ENCODE measurements at places on chromosomes 5 and 9.

GRCh38 chr5:111741278-111741677, 15.7 kb downstream of the NREP start:
- peak; percentile 65 for DNase-seq

DNA sequence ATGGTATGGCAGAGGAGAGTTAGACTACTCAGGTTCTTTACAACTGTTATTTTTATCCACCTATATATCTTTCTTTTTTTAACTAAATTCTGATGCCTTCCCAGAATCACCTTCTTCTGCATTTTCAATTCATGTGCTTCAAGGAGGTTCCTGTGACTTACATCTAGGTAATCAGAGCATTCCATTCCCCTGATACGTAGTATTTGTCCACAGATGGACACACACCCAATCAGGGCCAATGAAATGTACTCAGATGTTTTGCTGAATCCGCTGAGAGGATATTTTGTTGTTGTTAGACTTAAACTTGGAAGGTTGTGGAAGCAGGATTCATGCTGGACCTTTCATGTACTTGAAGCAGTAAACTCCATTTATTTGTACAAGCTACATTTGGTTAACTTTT, 159.4 kb upstream of the FER start:
- no peak for DNase-seq

GRCh38 chr9:9921805-9922204, 691.0 kb downstream of the PTPRD start:
- no peak for DNase-seq

DNA sequence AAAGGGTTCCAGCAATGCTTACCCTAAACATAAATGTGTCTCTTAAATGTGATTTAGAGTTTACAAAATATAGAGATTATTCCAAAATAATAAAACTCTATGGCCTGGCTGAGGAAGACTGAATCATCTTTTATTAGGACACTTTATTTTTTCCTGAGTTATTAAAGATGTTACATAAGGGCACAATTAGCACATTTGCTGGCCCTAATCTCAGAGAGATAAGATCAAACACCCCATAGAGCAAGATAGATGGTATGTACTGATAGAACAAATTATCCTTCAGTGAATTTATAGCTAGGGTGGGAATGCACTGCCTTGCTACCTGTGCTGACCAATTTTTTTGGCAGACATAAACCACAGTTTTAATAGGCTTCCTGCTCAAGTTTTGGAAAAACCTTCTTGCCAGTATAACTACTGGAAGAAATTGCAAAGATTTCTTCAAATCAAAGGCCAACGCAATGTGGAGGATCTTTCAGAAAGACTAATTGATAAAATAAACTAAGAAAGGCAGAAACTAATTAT, 367.1 kb upstream of the MPDZ start:
- DNase-seq: no peak

- peak; percentile 80 for DNase-seq
These were observed 87.7 kb downstream of the AUH start for GRCh38 chr9:91273853-91274552.

DNA sequence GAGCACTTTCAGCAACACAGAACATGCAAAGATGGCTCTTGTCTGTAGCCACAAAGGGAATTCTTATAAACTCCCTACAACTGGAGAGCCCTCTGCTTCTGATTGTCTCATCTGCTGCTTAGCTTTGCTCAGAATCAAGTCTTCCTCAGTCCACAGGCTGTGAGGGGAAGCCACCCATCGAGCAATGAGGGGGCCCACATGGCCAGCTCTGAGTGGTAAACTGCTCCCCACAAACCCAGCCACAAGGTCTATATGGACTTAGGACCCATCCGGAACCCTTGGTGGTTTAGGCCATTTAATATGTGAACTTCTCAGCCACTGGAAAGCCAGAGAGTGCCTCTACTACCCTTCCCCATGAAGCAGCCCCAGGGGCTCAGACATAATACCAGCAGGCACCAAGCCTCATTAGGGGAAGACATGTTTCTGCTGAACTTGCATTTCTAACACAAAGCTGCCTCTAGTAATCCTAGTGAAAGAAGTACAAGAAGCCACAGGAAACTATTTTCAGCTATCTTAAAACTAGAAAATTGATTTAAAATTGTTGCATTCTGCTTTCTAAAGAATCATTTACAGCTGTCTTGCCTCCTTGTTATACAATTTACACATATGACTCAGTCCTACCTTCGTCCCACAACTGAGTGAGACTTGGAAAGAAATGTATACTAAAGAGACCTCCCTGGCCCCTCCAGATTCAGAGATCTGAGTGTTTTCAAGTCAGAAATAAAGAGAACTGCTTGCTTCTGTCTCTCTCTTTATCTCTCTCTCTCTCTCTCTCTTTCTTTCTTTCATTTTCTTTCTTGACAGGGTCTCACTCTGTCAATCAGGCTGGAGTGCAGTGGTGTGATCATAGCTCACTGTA, 90.2 kb downstream of the ESM1 start:
- DNase-seq: peak; percentile 10

- DNase-seq: no peak
These were observed 50.4 kb upstream of the MVB12B start for GRCh38 chr9:126276056-126276728.

- no peak for DNase-seq
These were observed 554.0 kb downstream of the BNC2 start for GRCh38 chr9:16316456-16316855.

GRCh38 chr5:64622991-64623390, 67.3 kb upstream of the SHISAL2B start:
- no peak for DNase-seq

GRCh38 chr5:126741361-126741760, 35.6 kb upstream of the LMNB1 start:
- no peak for DNase-seq

- no peak for DNase-seq
These were observed 48.4 kb downstream of the ACTBL2 start for GRCh38 chr5:57434227-57434640.

DNA sequence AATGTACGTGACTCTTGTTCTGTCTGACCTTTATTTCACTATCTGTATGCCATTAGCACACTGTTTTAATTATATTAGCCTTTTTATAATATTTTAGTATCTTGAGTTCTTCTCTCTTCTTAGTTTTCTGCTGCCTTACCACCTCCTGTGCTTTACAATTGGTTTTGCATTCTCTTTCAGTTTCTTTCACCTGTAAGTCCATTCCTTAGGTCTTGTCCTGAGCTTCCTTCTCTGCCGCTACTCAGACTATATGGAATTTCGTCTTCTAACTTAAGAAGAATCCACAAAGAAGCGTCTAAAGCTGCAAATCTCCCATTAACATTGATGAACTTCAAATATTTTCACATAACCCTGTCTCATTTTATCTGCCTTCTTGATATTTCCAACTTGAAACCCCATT, 642.9 kb downstream of the MAT2B start:
- no peak for DNase-seq

DNA sequence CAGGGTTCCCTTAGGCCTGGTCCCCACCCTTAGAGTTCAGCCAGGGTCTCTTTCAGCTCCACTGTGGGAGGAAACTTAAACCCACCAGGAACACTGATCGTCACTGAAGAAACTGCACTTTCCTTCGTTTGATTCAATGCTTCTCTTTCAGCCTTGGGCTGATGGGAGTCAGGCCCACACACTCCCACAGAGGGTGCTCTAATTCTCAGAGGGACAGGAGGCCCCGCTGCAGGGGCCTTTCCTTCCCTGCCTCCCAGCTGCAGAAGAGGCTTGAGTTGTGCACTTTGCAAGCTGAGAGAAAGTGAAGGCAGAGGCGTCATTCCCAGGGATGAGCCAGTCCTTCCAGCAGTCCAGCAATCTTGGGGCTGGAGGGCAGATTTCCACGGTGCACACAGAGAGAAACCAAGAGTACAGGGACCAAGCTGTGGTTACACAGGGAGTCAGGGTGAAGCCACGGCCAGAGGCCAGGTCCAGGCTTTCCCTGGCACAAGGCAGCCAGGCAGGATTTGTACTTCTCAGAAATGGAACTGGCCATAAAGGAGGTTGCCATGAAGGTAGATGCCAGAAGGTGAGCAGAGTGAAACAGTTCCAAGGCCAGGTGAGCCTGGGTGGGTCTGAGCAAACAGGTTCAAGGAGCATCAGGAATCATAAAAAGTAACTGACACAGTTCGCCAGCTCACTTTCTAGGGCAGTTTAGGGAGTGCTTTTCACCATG, 10.4 kb upstream of the GLIPR2 start:
- no peak for DNase-seq

DNA sequence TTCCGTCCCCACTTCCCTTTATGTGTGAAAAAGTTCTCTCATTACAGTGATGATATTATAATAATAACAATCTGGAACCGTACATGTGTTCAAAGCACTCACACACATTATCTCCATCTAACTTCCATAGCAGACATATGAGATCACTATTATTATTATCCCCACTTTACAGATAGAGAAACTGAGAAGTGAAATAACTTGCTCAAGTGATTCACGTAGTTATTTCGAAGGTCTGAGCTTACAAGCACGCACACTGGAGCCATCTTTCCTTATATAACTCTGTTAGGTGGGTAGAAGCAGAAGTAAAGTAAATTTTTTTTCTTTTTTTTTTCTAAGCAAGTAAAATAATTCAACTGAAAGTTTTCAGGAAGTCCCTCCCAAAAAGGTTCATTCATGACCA, 62.9 kb upstream of the PTGER4 start:
- no peak for DNase-seq

DNA sequence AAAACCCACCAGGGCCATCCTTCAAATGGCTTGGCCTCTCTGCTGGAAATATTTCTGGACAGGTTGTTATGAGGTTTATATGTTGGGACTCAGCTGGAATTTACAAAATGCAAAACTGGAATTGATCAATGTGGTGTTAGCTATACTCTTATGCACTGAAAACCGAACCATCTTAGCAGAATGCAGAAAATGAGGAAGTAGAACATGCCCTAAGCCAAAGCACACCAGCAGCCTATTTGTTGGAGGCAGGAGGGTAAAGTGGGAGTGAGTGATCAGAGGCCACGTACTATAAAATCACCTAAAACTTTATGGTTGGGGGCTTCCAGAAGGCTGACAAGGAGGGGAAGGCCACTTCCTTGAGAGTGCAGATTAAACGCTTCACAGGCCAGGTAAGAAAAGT, 63.6 kb upstream of the C5orf63 start:
- no peak for DNase-seq
